NCI-H2107 (cell line): ENCODE measurements at places on chromosomes 7 and 10.

DNA sequence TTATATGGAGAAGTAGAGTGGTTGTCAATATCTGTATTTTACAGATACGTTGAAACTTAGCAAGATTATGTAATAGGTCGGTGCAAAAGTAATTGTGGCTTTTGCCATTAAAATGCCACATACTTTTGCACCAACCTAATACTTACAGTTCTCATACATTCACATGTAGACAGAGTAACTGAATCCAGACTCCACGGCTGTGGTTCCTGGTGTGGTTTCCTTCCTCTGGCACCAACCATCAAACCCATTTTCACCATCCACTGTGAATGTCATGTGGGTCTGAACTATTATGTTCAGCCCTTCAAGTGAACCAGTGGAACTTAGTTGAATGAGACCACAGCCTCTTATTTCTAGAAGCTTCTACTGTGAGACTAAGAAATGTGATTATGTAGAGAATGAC, 31.5 kb upstream of the SLIT1 start:
- no peak for DNase-seq

DNA sequence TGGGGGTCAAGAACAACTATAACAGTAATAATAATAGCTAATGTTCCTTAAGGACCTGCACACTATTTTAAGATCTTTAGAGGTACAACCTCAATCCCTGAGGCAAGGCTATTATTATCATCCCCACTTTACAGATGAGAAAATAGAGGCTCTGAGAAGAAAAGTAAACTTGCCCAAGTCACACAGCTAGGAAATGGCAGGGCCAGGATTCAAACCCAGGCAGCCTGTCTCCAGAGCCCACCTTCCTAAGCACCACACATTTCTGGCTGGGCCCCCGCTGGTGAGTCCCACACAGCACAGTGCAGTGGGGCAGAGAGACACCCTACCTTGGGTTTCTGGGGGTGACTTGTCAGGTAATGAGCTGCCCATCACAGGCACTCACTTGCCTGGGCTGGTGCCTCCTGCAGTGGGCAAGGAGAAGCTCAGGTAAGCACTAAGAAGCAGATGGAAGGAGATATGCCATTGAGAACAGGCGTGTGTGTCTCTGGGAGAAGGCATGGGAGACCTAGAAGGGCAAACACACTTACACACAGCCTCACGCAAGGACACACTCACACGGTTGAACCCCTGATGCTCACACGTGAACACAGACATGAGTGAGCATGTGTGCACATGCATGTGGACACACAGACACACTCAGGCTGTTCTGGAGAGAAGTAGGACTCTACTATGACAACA, 104.4 kb upstream of the ZMIZ1 start:
- no peak for DNase-seq

DNA sequence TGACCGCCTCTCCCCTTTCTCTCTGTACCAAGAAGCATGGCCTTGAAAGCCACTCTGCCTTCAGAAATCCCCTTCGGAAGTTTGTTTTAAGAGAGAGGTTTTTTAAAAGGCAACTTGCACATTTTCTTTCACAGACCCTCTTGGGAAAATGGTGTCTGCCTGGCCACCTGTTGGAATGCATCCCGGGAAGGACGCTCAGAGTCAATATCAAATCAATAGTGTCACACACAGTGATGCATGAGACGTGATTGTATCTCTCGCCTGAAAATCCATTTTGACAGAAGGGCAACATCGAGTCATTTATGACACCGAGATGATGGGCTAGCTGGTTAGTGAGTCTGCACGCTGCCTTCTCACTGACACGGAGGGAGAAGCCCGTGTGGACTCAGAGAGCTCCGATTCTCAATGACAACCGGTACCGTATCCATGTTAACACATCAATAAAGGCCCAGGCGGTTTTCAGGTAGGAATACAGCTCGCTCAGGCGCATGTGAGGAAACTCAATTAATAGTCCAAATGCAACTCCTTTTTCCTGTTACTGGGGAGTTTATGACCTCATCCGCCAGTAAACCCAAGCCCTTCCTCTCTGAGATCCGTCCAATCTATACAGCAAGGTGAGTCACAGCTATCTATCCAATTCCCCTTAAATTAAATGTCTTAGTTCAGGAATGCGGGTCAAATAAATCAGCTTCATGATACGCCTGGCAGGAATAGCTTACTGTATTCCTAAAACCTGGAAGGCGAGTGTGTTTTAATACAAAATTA, 621.5 kb upstream of the MKI67 start:
- no peak for DNase-seq

- DNase-seq: no peak
Measured at GRCh38 chr10:103929381-103929921, 11.5 kb upstream of the STN1 start.

DNA sequence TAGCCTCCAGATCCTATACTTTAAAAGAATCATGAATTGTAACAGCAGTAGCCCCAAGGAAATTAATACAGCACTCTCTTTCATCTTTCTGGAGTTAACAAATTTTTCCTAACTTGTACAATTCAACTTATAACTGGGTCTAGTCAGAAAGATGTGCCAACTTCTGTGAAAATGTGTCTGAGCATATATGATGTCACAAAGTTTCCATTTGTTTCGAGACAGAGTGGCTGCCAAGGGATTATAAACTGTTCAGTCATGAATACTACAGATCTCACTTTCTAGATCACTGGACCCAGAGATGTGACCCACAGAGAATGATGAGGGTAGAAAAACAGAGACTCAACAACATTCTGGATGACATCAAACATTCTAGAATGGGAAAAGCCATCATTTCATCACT, 249.2 kb upstream of the PHF14 start:
- DNase-seq: no peak

DNA sequence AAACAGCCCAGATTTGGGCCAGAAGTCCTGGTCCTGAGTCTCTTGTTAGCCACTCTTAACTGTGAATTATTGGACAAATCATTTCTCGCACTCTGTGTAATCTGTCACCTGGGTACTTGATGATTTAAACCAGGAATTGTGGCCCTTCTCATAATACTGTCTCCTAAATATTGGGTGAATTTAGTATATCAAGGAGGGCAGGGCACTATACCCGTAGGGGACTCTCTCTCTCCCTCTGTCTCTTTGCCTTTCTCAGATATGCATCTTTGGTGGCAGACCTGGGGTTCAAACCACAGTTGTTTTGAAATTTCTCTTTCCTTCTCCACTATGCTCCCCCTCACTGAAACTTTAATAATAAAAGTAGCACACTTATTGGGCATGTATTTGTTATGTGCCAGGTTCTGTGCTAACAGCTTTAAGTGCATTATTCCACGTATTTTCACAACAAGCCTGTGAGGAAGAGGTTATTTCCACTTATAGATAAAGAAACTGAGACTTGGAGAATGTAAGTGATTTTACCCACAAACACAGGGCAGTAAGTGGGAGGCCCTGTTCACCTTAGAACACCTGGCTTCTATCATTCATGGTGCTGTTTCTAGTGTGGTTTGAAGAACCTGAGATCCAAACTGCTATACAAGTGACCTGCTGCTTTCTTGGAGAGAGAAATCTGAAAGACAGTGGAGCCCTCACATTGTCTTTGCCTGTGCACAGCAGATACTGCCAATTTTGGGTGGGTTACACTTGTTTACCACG, 11.8 kb downstream of the FAS start:
- no peak for DNase-seq

GRCh38 chr7:127918130-127918529, 113.1 kb downstream of the LRRC4 start:
- no peak for DNase-seq

DNA sequence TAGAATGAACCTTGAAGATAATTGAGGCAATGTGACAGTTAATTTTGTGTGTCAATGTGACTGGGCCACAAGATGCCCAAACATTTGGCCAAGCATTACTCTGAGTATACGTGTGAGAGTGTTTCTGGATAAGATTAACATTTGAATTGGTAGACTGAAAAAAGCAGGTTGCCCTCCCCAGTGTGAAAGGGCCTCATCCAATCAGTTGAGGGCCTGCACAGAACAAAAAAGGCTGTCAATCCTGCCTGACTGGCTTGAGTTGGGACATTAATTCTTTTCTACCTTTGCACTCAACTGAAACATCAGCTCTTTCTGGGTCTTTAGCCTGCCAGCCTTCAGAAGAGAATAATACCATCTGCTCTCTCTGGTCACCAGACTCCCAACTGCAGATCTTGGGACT, 56.6 kb upstream of the PDE1C start:
- no peak for DNase-seq

- no peak for DNase-seq
Measured at GRCh38 chr7:2817456-2817855, 26.7 kb downstream of the GNA12 start.

DNA sequence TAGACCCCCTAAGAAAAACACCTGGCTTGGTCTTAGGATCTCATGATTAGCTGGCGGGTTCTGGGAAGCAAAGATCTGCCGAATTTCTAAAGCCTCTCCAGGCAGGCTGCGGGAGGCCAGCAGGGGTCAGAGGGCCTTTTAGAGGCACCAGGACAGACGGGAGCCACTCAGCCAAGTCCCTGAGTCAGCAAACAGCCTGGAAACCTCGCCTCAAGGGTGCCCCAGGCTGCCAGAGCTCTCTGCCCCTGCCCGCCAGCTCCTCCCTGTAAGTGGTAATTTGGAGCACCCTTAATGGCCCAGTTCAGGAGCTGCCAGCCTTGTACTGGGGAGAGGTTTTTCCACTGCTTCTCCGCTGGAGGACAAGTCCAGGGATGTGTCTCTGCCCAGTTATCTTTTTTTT, 88.7 kb downstream of the HIP1 start:
- no peak for DNase-seq

GRCh38 chr10:64115908-64116643, 594.9 kb downstream of the REEP3 start:
- no peak for DNase-seq

DNA sequence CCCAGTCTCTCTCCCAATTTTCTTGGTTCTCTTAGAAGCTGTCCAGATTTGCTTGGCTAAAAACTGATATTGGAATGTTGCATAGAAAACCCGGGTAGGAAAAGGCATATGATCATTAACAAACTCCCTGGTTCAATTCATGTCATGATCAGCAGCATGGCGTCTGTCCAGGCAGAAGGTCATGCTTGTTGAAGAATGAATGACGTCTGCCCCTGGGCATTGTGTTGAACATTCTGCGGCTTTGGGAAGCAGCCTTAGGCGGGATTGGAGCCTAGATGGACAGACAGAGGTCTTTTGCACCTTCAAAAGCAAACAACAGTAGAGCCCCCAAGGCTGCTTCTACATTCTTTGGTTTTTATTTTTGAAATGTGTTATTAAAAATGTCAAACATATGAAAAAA, 7.7 kb upstream of the MINDY3 start:
- no peak for DNase-seq

- no peak for DNase-seq
Measured at GRCh38 chr7:28423918-28424514, 11.7 kb downstream of the CREB5 start.

DNA sequence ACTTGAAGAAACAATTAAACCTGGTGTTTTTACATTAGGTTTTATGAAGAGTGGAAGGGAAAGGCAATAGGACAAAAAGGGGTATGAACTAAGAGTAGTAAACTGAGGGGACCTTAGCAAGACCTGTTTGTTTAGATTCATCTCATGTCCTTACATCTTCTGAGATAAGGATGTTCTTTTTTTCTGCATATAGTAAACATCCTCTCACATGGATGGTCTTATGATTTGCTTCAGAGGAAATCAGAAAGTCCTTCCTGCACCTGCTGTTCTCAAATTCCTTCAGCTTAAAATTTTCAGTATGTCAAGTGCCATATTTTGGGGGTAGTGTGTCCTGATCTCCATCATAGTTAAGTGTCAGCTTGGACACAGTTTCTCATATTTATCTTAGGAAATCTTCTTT, 232.6 kb downstream of the ADK start:
- no peak for DNase-seq

- DNase-seq: no peak
Measured at GRCh38 chr7:91358303-91358702, 94.1 kb downstream of the FZD1 start.

- DNase-seq: no peak
Measured at GRCh38 chr10:68121852-68122251, 12.6 kb downstream of the MYPN start.

DNA sequence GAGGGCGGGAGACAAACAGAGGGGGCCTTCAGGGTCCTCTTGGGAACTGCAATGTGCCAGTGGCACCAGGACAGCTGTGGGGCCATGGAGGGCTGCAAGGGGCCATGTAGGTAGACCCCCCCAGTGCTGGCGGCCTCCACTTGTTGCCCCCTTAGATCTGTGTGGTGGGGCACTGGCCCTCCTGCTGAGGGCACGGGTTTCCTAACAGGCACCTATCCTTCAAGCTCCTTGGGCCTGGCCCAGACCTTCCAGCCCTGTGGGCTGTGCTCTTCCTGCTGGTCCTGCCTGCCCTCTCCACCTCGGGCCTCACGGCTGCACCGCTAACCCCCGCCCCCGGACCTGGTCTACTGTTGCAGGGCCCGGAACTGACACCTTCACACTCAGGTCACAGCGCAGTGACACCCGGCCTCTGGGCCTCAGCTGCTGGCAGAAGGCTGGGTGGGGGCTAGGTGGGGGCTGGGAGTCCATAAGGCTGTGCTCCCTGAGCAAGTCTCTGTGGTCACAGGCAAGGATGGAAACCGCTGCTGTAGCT, 12.6 kb downstream of the RASGEF1A start:
- DNase-seq: no peak

DNA sequence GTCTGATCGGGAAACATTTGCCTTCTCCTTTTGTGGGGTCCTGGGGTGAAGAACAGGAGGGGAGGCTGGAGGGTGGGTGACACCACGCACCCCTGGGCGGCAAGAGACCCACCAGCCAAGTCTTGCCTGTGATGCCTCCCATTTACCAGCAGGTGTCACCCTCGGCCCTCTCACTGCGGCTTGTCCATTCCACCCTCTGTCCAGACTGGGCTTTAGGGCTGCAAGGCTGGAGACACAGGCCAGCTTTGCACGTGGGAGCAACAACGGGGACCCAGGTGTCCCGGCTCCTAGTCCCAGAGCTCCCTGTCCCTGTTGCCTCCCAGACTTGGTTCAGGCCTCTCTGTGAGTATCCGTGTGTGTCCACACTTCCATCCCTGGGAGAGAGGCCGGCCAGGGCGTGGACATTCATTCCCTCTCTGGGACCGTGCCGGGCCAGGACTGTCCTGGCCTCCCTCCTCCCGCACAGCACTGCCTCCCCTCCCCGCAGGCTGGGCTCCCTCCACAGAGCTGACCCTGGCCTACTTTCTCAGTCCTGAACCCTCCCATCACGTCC, 36.2 kb upstream of the GTF2IRD1 start:
- peak; percentile 49 for DNase-seq

- no peak for DNase-seq
Measured at GRCh38 chr10:103265717-103266329, 11.1 kb upstream of the INA start.

- no peak for DNase-seq
Measured at GRCh38 chr10:74121368-74121767, 29.3 kb downstream of the AP3M1 start.
